ENCODE measurements at places on chromosomes 7 and 10.

DNA sequence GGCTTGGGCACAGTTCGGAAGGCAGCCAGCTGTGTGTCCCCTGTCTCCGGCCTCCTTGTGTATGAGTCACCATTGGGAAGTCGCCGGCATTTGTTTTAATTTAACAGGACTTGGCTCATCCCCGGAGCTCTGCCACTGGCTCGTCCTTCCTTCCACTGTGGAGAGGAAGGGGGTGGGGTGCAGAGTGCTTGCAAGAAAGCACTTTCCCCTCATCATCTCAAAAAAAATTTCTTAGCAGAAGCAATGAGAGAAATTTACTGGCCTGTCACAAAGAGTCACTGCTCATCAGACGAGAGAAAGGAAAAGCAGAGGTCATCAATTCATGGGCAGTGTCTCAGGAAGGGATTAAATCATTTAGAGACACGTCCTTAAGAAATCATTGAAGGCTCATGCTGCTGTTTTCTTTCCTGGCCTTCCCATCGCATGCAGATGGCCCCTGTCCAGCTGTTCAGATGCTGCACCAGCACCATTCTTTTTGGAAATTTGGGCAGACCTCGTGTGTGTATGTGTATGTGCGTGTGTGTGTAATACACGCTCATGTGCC, 93.3 kb downstream of the BMS1 start:
- DNase-seq: no peak

DNA sequence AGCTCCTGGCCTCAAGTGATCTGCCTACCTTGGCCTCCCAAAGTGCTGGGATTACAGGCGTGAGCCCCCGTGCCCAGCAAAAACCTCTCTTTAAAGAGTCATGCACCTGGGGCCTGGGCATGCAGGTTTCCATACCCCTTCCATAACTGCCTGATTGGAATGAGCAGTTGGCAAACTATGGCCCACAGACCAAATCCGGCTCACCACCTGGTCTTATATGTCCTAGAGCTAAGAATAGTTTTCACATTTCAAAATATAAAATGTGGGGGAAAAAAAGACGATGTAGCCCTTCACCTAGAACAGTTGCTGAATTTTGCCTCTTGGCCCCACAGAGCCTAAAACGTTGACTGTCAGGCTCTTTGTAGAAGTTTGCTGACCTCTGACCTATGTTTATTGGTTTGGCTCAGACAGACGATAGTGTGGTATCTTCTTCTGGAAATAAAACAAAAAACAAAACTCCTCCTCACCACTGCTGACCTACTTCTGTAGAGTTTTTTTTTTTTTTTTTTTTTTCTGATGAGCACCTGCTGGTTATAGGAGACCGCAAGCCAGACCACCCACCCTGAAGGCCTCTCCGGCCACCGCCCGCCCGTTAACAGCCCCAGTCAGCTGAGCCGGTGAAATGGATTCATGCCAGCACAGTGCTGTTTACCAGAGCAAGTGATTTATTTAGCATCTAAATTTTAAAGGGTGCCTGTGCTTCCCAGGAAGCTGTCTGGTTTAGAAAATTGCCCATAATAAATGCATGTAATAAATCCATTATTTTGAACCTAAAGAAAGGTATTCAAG, 33.5 kb upstream of the SFRP5 start:
- DNase-seq: no peak

GRCh38 chr10:2081501-2081900, 344.2 kb upstream of the ADARB2 start:
- no peak for DNase-seq

DNA sequence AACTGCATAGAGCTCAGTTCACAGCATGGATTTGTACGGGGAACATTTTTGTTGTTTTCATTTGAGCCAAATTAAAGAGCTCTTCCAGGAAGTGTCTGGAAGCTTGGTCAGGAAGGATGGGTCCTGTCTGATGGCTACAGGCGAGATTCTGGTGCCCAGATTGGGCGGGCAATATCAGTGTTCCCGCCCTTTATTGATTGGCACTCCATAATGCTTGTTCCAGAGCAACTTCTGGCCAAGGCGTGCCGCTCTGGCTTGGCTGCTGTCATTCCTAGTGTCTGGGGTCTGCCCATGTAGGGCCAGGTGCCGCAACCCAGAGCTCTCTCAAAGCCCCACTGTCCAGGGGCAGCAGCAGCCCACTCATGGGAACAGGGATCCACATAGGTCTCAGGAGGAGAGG, 45.9 kb downstream of the RAMP3 start:
- DNase-seq: no peak

DNA sequence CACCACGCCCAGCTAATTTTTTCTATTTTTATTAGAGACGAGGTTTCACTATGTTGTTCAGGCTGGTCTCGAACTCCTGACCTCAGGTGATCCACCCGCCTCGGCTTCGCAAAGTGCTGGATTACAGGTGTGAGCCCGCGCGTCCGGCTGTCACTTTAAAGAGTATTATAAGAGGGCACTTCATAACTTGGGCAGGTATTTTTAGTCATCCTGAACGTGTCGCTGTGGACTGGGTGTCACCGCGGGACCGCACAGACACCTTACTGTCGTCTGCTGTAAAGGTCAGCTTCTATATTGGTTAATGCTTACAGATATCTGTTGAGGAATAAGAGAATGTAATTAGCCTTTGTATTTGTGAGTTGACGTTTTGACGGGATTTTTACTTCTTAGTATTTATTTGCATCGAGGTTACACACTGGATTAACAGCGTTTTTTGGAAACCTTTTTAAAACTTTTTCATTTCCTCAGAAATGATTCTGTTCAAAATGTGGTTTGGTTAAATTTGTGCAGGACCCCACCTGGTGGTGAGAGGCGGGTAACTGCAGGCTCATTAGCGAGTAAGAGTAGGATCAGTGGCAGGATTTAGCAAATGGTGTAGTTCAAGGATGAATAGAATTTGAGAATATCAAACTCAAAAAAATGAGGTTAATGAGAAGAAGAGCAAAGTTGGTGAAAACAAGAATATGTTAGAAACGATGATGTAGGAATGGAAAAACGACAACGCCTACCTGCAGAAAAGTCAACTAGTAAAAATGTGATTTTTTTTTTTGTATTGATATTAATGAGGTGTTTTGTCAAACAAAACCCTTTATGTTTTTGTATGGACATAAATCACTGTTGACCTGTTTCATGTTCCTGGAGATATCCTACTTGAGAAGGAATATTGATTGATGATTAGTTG, 3.2 kb downstream of the DNAJB6 start:
- no peak for DNase-seq

DNA sequence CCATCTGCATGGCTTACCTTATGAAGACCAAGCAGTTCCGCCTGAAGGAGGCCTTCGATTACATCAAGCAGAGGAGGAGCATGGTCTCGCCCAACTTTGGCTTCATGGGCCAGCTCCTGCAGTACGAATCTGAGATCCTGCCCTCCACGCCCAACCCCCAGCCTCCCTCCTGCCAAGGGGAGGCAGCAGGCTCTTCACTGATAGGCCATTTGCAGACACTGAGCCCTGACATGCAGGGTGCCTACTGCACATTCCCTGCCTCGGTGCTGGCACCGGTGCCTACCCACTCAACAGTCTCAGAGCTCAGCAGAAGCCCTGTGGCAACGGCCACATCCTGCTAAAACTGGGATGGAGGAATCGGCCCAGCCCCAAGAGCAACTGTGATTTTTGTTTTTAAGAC, 12.4 kb downstream of the DUSP5 start:
- no peak for DNase-seq

DNA sequence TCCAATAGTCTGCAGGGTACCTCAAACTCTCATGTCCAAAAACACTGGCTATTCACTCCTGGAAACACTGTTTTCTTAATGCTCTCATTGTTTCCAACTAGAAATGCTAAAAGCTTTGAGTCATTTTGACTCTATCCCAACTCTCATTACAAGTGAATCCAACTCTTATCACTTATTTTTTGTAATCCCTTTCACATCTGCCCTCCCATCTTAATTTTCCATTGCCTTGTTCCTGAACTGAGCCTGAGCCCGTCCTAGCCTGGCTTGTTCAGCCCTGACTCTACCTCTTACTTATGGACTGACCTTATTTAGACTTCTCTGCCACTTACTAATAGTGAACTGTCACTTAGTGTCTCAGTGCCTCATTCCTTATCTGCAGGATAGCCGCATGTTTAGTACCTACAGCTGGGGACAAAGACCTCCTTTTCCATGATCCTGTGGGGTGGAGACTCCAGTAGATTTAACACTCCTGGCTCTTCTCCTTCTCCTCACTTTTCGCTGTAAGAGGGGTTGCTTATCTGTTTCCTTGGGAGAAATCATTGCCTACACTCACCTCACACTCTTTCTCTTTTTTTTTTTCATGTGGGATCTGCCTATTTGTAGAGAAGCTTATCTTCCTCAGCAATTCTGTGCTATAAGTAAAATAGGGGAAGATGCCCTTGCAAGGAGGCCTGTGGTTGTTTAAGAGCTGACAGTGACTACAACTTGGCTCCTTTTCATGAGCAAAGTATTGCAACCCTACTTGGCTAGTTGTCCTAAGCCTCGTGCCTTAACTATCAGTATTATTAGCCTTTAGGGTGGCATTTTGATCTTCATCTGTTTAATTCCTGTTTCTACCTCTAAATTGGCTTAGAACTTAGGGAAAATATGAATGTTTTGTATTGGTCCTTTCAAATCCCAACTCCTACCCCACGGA, 56.4 kb downstream of the SLC16A12 start:
- no peak for DNase-seq

GRCh38 chr7:154769527-154769926, 233.4 kb downstream of the PAXIP1 start:
- DNase-seq: no peak

GRCh38 chr7:47374538-47374937, 207.4 kb downstream of the TNS3 start:
- DNase-seq: no peak

GRCh38 chr10:88995156-88995876, 4.7 kb downstream of the FAS start:
- DNase-seq: no peak

- DNase-seq: no peak
These were observed 10.9 kb upstream of the TEX47 start for GRCh38 chr7:88806280-88807037.

DNA sequence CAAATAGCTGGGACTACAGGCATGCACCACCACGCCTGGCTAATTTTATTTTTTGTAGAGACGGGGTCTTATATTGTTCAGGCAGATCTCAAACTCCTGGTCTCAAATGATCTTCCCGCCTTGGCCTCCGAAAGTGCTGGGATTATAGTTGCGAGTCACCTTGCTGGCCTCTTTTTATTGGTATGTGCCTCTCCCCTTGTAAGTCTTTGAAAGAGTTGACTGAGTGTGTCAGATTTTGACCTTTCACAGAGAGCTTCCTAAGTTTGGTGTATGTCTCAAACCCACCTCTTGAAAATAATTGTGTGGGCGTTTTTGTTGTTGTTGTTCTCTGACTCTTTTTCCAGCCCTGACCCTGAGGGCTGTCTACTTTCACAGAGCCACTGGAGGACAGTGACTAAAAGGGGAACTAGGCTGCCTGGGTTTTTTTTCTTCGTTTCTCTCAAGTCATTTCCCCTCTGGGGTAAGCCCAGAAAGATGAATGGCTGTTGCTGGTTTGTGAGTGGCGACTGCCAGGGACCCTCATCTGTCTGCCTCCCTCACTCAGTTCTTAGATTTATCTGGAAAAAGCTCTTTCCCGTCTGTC, 262.8 kb downstream of the ZEB1 start:
- DNase-seq: no peak

GRCh38 chr10:78712147-78712546, 356.6 kb upstream of the ZMIZ1 start:
- no peak for DNase-seq

DNA sequence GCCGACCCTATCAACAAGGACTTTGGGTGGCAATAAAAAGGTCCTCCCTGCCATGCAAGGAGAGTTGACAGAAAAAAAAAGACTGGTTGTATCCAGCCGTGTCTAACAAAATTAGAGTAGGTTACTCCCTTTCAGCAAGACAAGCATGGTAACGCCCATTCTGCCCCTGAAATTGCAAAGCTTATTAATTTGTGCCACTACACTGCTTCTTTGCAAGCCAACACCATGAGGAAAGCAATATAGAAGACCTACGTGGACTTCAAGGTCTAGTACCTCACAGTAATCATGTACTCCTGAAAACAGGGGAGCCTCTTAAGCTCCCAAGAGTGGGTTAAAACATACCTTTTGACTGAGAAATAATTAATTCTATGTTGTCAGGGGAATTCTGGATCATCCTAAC, 90.3 kb downstream of the FRMPD2 start:
- DNase-seq: no peak

GRCh38 chr10:67666416-67667034, 29.5 kb downstream of the CTNNA3 start:
- no peak for DNase-seq

- DNase-seq: no peak
These were observed 23.4 kb downstream of the SMURF1 start for GRCh38 chr7:99120501-99120900.

DNA sequence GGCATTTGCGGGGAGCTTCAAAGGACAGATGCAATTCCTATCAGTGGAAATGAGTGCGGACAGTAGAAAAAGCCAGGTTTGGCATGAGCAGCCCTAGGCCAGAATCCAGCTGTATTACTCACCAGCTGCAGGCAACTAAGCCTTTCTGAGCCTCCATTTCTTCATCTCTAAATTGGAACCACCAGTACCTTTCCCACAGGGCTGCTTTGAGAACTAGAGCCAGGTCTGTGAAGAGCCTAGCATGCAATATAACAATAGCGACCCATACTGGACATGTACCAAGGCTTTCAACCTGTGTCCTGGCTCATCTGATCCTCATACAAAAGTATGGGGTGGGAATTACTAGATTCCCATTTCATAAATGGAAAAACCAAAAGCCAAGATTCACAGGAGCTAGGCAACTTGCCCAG, 101.0 kb downstream of the GSAP start:
- no peak for DNase-seq

DNA sequence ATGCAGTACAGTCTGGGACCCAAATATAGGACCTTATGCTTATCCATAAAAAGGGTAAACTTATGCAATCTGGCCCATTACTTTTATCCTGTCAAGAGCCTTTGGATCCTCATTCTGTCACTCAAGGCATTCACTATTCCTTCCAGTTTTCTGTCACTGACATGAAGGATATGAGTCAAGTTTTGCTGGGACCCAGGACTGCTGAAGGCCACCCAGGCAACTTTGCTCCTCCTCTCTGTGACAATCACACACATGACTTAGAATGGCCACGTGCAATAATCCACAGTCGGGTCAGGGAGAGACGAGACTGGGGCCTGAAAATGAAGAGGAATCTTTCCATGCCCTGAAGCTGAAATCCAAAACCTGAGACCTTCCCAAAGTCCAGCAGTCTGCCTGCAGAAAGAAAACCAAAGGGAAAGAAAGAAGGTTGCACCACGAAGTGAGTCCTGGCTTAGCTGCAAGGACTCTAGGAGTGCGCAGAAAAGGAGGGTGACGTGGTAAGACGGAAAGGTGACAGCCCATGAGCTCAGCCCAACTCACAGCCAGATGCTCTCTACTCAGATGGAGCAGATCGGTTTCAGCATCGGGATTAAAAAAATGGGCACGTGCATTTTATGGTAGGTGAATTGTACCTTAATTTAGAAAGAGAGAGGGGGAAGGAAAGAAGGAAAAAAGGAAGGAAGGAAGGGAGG, 67.2 kb downstream of the VOPP1 start:
- DNase-seq: no peak

- DNase-seq: no peak
These were observed 490.8 kb downstream of the TNS3 start for GRCh38 chr7:47091141-47091540.

- no peak for DNase-seq
These were observed 6.0 kb upstream of the MNX1 start for GRCh38 chr7:157016352-157017041.

GRCh38 chr7:140458916-140459315, 20.4 kb downstream of the MKRN1 start:
- DNase-seq: no peak

GRCh38 chr10:59864141-59864962, 42.0 kb downstream of the CCDC6 start:
- DNase-seq: no peak
